Fibroblast of skin of left biceps (primary cell): ENCODE measurements at places on chromosomes 3 and 15.
A peak's percentile ranks its signal among the peaks of the same experiment; 100 is the strongest.

- DNase-seq: peak; percentile 80
These were observed 292.9 kb upstream of the RORA start for GRCh38 chr15:61521953-61522352.

GRCh38 chr3:124927574-124928045 lies 6.9 kb downstream of the MUC13 start:
- DNase-seq: no peak

GRCh38 chr15:57806003-57806402 lies 99.5 kb downstream of the POLR2M start:
- no peak for DNase-seq

DNA sequence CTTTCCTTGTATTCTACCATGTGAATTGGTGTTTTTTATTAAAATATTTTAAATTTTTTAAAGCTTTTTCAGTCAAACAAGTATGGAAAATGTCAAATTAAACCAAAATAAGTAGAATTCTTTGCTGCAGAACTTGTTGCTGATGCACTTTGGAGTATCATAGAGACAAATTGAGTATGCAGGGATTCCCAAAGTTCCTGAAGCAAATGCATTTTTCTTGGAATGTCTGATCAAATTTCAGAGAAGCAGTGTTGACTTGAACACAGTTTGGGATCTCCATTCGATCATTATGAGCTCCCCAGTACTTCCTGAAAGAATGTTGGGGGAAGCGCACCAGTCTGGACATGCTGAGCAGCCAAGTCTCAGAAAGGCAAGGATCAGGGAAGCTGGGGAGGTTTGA lies 517.8 kb upstream of the CFAP20DC start:
- no peak for DNase-seq

GRCh38 chr3:86954747-86955146 lies 36.2 kb downstream of the VGLL3 start:
- DNase-seq: peak; percentile 63

DNA sequence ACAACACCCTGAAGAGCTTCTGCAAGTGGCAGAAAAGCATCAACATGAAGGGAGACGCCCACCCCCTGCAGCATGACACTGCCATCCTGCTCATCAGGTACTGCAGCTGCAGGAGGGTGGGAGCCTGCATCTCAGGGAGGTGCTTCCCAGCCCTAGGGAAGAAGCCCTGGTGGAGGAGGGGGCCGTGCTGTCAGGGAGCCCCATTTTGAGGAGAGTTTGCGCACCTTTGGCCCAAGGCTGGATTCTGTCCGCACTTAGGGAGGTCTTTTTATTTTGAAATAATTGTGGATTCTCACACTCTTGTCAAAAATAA lies 42.1 kb downstream of the SAXO2 start:
- DNase-seq: no peak

- no peak for DNase-seq
These were observed 93.4 kb upstream of the CHD2 start for GRCh38 chr15:92806763-92807162.

- DNase-seq: no peak
These were observed 97.8 kb upstream of the MEF2A start for GRCh38 chr15:99467853-99468464.

- no peak for DNase-seq
These were observed 15.1 kb upstream of the CBLB start for GRCh38 chr3:105883798-105884377.

- no peak for DNase-seq
These were observed 667 bp downstream of the UMPS start for GRCh38 chr3:124730941-124731297.

GRCh38 chr3:184583578-184584451 lies 22.2 kb downstream of the EPHB3 start:
- no peak for DNase-seq

GRCh38 chr3:129988429-129988828 lies 13.9 kb downstream of the TRH start:
- no peak for DNase-seq

- no peak for DNase-seq
These were observed 21.2 kb upstream of the GRIP2 start for GRCh38 chr3:14561051-14561960.

- no peak for DNase-seq
These were observed 34.4 kb downstream of the FSIP1 start for GRCh38 chr15:39748276-39748675.

DNA sequence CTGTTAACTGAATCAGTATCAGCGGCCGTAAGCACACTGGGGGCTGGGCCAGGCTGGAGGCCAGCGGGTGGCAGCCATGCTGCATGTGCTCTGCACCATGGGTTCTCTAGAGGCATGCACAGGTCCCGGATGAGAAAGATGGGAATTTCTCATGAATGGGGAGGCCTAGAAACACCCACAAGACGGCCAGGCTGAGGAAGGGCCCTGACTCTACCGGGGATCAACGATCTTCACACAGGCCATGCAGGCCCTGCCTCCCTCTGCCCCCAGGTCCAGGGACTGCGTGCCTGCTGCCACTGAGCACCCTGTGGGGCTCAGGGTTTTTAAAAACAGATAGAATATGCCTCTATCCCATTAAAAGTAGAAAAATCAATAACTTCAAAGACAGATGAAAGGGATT lies 32.7 kb downstream of the SLC41A3 start:
- DNase-seq: no peak

DNA sequence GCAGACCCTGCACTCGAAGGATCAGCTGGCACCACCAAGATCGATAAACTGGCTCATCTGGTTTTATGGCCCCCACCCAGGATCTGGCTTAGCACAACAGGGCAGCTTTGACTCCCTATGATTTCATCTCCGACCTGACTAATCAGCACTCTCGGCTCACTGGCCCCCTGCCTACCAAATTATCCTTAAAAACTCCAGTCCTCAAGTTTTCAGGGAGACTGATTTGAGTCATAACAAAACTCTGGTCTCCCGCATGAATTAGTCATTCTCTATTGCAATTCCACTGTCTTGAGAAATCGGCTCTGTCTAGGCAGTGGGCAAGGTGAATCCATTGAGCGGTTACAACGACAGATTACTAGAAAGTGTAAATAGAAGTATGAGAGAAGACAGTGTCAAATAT lies 521.9 kb upstream of the RGMA start:
- DNase-seq: no peak

DNA sequence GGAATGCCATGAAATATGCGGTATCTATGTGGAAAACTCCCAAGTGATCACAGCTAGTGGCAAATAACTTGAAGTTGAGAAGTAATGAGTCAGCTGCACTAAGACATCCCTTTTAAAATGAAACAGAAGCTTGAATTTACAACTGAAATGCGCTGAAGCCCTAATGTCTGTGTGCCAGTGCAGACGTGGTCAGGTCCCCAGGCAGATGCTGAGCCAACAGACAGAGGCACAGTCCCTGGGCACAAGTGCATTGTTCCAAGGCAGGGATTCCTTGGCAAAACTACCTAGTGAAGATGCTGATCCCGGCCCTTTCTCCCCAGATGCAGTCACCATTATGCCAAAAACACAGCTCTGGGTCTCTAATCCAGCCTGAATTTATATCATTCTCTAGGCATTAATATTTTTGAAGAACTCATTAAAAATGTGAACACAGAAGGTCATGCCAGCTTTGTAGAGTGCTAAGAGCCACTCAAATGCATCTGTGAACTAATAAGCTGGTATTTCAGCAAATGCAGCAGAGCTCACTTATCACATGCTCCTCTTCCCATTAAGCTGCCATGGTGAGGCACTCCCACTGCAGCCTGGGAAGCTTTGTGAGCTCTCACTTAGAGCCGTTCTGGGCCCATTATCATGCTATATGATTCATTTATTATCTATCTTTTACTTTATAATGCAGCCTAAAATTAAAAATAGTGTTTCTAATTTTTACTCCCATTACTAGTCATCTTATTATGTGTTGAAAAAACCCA lies 200.1 kb downstream of the GABRB3 start:
- DNase-seq: no peak

GRCh38 chr3:188760408-188760807 lies 411.4 kb upstream of the TPRG1 start:
- no peak for DNase-seq

- DNase-seq: no peak
These were observed 38.2 kb downstream of the TPM1 start for GRCh38 chr15:63080634-63081250.

DNA sequence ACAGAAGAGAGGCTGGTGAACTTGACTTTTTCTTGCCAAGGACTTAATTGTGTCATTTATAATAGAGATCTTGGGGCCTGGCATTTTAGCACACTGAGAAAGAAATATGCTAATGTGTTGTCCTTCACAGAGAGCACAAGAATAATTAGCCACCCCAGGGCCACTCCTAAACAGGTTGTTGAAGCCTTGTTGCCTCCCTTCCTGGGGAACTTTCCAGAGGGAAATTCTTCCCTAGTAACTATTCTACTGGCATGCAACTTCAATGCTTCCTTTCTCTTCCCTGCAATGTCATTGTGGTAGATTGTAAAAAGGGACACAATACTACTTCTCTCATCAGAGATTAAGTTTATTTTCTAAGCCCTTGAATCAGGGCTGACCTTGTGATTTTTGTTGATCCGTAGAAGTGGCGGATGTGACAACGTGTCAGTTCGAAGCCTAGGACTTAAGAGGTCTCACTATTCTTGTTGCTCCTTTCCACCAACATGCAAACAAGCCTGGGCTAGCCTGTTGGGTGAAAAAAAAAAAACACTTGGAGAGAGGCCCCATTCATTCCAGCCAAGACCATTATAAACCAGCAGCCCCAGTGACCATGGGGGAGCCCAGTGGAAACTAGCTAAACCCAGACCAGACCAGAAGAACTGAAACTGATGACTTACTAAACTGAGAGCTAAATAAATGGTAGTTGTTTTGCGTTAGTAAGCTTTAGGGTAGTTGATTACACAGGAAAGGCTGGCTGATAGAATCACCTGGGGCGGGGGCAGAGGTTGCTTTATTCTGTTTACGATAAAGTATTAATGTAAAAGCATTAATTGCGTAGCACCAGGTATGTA lies 287.2 kb downstream of the SHQ1 start:
- no peak for DNase-seq

DNA sequence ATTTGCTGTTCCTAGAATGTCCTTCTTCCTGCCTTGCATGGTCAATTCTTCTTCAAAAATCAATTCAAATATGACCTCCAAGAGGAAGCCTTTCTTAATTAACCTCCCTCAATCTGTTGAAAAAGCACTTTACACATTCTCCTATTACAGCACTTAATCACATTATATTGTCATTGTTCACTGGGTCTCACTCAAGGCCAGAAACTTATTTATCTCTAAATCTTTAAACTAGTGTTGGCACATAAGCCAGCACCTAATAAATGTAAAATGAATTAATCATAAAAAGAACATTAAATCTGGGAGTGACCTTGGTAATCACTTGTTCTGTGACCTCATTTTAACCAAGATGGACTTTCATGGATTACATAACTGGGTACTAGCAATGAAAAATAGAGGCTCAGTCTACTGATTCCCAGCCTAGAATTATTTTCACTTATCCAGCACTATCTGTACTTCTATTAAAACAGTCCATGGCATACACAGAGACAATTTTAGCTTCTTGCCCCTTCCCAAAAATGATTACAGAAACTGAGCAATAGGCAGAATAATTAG lies 22.1 kb downstream of the MSL2 start:
- DNase-seq: no peak

DNA sequence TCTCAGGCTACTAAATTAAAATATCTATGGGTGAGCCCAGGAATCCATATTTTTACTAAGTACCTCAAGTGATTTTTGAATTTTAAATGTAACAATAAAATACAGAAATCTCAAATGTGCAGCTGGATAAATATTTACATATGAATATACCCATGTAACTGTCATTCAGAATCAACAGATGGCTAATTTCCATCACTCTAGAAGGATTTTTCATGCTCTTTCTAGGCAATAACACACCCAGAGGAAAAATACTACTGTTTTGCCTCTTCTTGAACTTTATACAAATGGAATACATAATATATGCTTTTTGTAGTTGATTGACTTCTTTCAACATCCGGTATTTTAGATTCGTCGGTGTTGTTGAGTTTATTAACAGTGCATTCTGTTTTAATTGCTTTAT lies 601.3 kb upstream of the NECTIN3 start:
- DNase-seq: no peak

DNA sequence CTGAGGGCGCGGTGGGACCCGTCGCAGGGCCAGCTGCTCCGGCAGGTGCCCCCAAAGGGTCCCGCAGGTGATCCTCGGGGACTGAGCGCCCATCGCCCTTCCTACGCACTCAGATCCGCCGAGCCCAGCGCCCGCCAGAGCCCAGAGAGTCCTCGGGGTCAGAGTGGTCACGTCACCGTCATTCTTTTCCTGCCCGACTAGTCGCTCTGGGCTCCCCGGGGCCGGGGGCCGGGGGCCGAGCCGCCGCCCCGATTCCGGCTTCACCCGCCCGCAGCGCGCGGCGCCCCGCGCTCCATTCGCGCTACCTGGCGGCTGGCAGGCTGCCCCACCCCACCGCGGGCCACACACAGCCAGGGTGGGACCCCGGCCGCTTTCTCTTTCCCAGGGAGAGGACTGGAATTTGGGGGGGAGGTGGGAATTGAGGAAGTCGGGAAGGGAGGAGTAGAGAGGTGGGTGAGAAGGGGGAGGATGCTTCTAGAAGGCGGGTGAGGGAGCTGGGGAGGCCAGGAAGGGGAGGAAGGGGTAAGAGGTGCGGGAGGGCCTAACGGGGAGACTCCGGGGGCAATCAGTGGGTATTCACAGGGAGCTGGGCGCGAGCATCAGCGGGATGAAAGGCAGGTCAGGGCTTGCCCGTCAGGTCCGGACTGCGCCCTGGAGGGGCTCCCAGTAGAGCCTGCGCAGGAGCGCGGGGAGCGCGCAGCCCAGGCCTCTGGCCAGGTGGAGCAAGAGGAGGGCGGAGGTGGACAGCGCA lies 36.1 kb upstream of the EPHB3 start:
- no peak for DNase-seq

GRCh38 chr3:29583861-29584260 lies 303.0 kb downstream of the RBMS3 start:
- no peak for DNase-seq

DNA sequence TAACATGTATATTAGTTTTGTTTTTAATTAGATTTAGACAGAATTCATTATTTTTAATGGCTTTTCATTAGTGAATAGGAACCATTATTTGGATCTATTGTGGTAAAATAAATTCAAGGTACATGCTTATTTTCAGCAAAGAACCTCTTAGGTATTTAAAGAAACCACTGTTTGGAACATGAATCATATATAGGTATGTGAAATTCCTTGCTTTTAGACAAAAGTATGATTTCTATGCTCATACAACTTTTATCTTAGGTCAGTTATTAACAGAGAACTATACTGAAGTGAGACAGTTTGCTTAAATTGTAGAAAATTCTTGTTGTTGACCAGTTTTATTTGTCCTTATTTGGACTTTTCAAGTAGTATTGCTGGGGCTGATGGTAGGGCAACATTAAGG lies 389.9 kb downstream of the FEZF2 start:
- no peak for DNase-seq
